Kidney glomerular epithelial cell (primary cell): ENCODE measurements at places on chromosomes 1 and 21.

GRCh38 chr1:158025576-158026230 is 32.3 kb downstream of the KIRREL1 start:
- DNase-seq, result peak; percentile 89

DNA sequence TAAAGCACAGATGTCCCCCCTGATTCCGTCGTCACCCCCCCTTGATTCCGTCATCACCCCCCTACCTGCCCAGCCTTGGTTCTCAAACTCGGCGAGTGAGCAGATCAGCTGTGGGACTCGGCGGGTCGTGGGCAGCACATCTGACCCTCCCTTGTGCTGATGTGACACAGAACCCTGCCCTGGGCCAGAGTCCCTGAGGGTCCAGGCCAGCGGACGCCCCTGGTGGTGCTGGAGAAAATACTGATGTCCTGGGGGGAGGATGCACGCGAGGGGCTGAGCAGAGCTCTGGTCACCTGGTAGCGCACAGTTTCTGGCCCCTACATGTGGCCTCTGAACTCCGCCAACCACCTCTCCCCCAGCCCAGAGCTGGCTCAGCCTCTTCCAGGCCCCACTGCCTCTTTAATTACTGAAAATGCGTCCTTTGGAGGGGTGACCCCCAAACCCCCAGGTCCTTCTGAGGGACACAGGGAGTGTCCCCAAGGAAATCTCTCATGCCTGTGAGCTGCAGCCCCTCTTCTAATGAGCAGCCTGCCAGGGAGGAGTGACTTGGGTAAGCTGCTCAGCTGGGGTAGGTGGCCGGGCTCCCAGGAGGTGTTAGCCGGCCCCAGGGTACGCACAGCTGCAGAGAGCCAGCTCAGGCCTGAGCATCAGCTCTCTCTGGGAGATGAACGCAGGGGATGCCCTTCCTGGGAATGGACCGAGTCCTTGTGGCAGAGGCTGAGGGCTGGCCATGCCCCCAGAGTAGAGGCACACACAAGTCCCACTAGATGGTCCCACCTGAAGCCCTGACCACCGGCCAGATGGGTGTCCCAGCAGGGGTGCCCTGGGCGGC is 129.5 kb upstream of the ARHGEF16 start:
- no peak for DNase-seq

DNA sequence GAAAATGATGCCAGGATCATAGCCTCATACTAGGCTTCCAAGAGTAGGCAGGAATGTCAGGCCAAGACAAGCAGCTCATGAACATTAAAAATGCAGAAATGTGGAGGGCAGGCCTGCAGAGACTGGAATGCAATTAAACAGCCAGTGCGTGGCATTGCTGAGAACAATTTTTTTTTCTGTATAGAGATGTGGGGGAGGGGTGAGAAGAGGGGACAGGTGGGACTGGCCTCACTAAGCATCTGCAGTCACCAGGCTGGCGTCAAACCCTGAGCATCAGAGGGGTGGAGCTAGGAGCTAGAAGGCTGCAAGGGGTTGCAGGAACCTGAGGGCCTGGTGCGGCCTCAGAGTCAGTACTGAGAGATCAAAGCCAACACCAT is 114.1 kb downstream of the TNR start:
- DNase-seq, result no peak

- DNase-seq, result no peak
Measured at GRCh38 chr1:35640380-35641232, 720 bp downstream of the PSMB2 start.

- DNase-seq, result peak; percentile 10
Measured at GRCh38 chr1:181134543-181135436, 46.3 kb downstream of the IER5 start.

DNA sequence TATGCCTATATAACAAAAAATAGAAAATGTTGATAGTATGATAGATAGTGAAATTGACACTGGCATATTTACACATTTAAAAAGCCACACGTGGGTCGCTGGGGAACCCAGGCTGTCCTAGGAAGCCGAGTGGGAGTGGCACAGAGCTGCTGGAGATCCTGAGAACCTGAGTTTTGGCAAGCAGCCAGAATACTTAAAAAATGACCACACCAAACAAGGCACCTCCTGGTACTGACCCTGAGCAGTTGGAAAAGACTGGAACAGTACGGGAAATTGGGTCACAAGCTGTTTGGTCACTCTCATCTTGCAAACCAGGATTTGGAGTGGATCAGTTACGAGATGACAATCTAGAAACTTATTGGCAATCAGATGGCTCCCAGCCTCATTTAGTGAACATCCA is 111.5 kb downstream of the ZFYVE9 start:
- no peak for DNase-seq

- DNase-seq, result no peak
Measured at GRCh38 chr1:116952738-116953275, 43.1 kb downstream of the PTGFRN start.

DNA sequence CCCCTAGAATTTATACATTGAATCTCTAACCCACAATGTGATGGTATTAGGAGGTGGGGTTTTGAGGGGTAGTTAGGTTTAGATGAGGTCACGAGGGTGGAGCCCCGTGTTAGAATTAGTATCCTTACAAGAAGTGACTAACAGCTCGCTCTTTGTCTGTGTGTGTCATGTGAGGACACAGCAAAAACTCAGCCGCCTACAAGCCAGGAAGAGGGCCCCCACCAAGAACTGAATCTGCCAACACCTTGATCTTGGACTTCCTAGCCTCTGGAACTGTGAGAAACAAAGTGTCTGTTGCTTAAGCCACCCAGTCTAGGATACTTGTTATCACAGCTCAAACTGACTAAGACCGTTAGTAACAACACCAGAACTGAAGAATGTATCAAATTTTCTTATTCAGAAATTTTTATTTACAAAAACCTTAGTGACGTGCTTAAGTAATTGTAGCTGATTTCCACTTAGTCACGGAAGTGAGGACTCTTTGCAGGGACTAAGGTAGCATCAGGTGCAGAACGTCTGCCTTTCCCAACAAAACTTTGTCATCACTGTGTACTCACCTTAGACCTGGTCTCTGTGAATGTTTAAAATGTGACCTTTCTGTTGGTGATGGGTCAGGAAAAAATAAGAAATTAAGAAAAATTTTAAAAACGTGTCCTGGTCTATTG is 24.5 kb upstream of the LRRC8C start:
- no peak for DNase-seq

DNA sequence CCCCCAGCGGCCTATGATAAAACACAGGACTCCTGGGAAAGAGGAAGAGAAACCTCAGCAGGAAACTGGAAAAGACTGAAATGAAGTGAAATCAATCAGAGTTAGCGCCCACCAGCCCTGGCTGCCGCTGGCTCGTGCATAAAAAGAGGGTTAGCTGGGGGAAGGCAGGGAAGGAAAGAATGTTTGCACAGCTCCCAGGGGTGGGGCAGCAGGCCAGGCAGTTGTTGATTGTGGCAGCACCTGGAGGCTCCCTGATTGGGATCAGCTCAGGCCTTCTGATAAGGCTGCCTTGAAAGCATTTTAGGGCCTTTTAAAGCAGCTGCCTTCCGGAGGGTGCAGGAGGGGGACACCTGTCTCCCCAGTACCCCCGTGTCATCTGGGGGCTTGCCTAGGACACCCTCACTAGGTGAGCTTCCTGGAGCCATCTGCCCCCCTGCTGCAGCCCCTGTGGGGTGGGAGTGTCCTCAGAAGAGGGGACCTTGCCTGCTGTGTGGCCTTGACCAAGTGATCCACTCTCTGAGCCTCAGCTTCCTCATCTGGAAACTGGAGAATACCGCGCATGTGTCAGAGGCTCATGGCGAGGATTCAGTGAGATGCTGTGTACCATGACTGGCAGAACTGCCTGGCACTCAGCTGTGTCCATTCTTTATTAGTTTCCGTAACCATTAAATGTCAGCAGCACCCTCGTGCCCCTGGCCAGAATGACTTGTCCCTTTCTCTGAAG is 6.6 kb downstream of the EPHB2 start:
- DNase-seq, result no peak
